ENCODE measurements at places on chromosomes 4 and X.

GRCh38 chr4:105979506-105979905 is 84.2 kb downstream of the NPNT start:
- no peaks in the 10 kb centered on the region for H3K4me1 ChIP-seq
- H3K27ac ChIP-seq, result no peak overlapping the region
- no peak for DNase-seq

DNA sequence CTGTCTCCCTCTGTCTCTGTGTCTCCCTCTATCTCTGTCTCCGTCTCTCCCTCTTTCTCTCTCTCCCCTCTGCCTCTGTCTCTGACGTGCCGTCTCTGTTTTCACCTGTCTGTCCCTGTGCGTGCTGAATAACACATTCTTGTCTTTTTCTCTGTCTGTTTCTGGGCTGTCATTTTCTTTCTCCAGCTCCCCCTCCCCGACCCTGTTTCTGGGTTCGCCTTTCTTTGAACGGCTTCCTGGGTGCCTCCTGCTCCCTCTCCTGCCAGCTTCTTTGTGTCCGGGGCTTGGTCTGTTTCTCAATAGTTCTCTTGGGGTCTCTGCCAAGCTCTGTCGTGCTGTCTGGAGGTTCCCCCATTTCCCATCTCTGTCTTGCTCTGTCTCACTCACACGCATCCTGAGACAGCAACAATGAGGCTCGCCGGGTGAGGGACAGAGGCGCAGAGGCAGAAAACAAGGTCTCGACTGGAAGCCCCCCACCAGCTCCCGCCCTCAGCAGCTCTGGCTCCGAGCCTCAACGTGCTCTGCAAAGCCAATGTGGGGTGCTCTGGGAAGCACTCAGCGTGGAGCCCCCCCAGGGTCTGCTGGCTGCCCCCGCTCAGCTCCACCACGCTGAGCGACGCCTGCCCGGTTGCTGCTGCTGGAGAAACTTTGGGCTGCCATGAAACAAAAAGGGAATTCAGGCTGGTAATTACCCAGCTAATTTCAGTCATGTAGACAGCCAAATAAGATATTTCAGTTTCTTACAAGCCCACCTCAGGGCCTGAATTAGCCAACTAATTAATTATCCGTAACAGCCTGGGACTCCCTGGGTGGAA is 3.4 kb downstream of the CPLX1 start:
- H3K36me3 ChIP-seq, result no peaks in the 10 kb centered on the region
- no peak for DNase-seq
- H3K27ac ChIP-seq, result no peak overlapping the region
- no peak overlapping the region for H3K4me3 ChIP-seq

DNA sequence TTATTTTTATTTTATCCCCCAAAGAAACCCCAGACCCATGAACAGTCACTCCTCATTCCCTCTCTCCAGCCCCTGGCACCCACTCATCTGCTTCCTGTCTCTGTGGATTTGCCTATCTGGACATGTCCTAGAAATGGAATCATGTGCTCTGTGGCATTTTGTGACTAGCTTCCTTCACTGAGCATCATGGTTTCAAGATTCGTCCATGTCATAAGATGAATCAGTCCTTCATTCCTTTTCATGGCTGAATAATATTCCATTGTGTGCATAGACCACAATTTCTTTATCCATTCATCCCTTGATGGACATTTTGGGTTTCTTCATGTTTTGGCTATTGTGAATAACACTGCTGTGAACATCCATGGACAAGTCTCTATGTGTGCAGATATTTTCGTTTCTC is 10.2 kb downstream of the ABCD1 start:
- peaks cover 15% of the 10 kb centered on the region for H3K4me1 ChIP-seq
- no peak overlapping the region for H3K4me3 ChIP-seq
- H3K27ac ChIP-seq, result no peak overlapping the region
- no peak for DNase-seq
- H3K27me3 ChIP-seq, result no peaks in the 10 kb centered on the region
- H3K36me3 ChIP-seq, result no peaks in the 10 kb centered on the region

DNA sequence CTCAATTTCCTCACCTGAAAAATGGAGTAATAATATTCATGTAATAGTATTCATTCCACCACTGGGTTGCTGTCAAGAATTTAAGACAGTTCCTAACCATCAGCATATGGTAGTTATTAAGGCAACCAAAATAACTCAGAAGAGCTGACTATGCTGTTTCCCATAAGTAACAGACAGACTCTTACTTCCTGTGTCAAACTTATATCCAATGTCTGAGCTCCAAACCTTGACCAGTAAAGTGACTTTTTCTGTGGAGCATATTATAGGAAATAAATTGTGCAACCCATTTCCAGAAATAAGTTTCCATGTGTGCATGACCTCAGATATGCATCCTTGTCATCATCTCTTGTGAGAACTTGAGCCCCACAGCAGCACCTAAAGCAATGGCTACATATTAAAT is 78.8 kb downstream of the HADH start:
- no peak overlapping the region for H3K27ac ChIP-seq
- no peaks in the 10 kb centered on the region for H3K27me3 ChIP-seq
- peaks cover 52% of the 10 kb centered on the region for H3K4me1 ChIP-seq
- DNase-seq, result no peak
- H3K4me3 ChIP-seq, result no peak overlapping the region
- H3K36me3 ChIP-seq, result peaks cover 24% of the 10 kb centered on the region

- no peak overlapping the region for H3K4me3 ChIP-seq
- no peaks in the 10 kb centered on the region for H3K4me1 ChIP-seq
- H3K36me3 ChIP-seq, result no peaks in the 10 kb centered on the region
- H3K27ac ChIP-seq, result no peak overlapping the region
- H3K27me3 ChIP-seq, result no peaks in the 10 kb centered on the region
Measured at GRCh38 chr4:27270435-27270834, 409.8 kb downstream of the STIM2 start.

DNA sequence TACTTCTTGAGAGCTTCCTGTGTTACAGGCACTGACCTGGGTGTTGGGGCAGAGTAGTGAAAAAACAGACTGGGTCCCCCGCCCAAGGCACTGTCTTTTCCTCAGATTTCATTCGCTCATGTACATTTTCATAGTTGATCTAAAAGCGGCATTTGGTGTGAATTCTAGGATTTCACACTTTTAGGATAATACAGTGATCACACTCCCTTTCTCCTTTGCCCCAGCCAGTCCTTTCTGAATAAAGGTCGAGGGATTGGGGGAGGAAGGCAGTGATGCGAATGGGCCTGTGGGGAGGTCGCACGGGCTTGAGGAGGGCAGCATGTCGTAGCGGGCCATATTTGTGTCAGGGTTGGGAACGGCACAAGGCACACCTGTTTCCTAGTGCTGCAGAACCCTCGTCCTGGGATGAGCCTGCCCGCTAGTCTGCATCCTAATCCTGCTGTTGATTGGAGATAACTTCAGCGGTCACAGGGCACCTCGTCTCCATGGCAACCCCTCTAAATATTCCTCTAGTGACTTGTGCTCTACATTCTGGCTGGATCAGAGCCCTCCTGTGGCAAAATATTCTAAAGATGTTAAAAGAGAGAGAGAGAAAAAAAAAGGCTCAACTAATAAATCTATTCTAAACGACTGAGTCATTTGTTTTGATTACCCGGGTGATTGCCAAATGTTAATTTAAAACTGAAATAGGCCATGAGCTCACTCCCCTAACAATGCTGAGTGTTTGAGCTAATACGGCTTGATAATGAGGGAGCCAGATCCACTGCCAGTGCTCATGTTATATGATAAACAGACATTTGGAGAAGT is 21.8 kb downstream of the FHL1 start:
- no peak overlapping the region for H3K4me3 ChIP-seq
- H3K36me3 ChIP-seq, result no peaks in the 10 kb centered on the region
- H3K27ac ChIP-seq, result no peak overlapping the region
- H3K4me1 ChIP-seq, result no peaks in the 10 kb centered on the region
- DNase-seq, result no peak

- no peaks in the 10 kb centered on the region for H3K36me3 ChIP-seq
- no peak overlapping the region for H3K27ac ChIP-seq
- DNase-seq, result no peak
- H3K4me3 ChIP-seq, result no peak overlapping the region
- no peaks in the 10 kb centered on the region for H3K4me1 ChIP-seq
Measured at GRCh38 chr4:109319156-109319555, 16.7 kb upstream of the COL25A1 start.

DNA sequence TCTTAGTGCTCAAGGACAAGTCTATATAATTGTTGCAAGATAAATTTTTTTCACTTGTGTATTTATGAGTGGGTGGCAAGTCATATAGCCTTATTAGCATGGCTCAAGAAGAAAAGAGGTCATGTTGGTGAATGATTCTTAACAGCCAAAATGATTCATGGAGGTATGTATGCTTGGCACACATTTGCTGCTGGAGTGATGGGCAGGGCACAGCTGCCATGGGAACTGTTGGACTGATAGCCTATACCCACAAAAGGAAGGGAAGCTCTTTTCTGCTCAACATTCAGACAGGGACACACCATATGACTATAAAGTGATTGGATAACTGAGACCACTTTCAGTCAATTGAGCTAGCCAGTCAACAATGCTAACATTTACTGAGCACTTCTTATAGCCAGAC is 46.8 kb upstream of the PITX2 start:
- DNase-seq, result no peak
- no peaks in the 10 kb centered on the region for H3K27me3 ChIP-seq
- no peak overlapping the region for H3K27ac ChIP-seq
- no peaks in the 10 kb centered on the region for H3K4me1 ChIP-seq
- no peaks in the 10 kb centered on the region for H3K36me3 ChIP-seq

DNA sequence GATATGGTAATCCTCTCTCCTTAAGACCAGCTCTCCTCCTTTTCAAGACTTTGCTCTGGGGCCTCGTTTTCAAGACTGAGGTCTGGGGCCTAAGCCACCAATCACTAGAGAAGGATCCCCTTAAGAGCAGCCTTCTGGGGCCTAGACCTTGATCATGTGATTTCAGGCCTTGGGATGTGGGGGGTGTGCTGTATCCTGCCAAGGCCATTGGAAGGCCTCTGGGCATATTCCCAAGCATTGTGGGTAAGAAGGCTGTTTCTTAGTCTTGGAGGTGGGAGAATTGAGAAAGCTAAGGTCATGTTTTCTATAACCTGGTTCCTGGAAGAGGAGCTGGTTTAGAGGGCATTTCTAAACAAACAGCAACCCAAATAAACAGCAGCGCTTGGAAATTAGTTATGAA is 12.1 kb downstream of the TMEM164 start:
- H3K27ac ChIP-seq, result no peak overlapping the region
- DNase-seq, result no peak
- H3K4me1 ChIP-seq, result no peaks in the 10 kb centered on the region
- no peak overlapping the region for H3K4me3 ChIP-seq
- no peaks in the 10 kb centered on the region for H3K36me3 ChIP-seq

DNA sequence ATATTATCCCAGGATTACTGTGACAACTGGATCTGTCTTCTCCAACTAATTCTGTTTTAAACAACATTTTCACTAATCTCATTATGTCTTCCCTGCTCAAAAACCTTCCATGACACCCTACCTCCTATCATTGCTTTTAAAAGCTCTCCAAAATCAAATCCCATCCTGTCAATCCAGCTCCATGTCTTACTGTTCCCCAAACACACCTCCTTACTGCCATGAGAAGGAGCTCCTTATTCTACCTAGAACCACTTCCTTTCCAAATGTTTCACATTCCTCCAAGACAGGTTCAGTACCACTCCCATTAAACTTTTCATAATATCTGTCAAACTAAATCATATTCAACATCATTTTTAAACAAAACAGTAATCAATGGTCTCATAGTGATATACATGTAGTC is 66.9 kb upstream of the WDR17 start:
- no peak for DNase-seq
- H3K4me1 ChIP-seq, result no peaks in the 10 kb centered on the region
- no peak overlapping the region for H3K27ac ChIP-seq
- no peaks in the 10 kb centered on the region for H3K36me3 ChIP-seq
- no peak overlapping the region for H3K4me3 ChIP-seq

- no peaks in the 10 kb centered on the region for H3K4me1 ChIP-seq
- H3K4me3 ChIP-seq, result no peak overlapping the region
- H3K27ac ChIP-seq, result no peak overlapping the region
- H3K36me3 ChIP-seq, result no peaks in the 10 kb centered on the region
- H3K27me3 ChIP-seq, result no peaks in the 10 kb centered on the region
- DNase-seq, result no peak
Measured at GRCh38 chr4:20017777-20018115, 234.0 kb upstream of the SLIT2 start.

All from CD4-positive, alpha-beta memory T cell (primary cell).